Stimulated activated CD8-positive, alpha-beta memory T cell treated with anti-CD3 and anti-CD28 coated beads, Interleukin-12 subunit alpha, Interleukin-12 subunit beta, amount 100 ng/mL, for 1 hour (primary cell): ENCODE measurements at places on chromosomes 16 and 17.

DNA sequence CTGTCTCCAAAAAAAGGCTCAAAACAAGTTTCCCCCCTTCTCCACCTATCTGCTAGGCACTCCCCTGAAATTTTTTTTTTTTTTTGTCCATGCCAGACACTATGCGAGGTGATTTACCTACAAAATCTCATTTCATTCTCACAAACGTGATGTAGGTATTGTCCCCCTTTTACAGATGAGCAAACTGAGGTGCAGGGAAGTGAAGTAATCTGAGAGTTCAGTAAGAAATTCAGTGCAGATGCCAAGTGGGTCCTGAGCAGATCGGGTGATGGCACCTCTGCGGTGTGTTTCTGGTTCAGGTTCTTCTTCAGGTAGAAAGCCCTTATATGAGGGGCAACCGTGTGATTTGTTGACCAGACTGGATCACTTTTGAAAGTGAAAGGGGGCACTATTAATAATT is 9.7 kb downstream of the TBKBP1 start:
- DNase-seq = no peak

DNA sequence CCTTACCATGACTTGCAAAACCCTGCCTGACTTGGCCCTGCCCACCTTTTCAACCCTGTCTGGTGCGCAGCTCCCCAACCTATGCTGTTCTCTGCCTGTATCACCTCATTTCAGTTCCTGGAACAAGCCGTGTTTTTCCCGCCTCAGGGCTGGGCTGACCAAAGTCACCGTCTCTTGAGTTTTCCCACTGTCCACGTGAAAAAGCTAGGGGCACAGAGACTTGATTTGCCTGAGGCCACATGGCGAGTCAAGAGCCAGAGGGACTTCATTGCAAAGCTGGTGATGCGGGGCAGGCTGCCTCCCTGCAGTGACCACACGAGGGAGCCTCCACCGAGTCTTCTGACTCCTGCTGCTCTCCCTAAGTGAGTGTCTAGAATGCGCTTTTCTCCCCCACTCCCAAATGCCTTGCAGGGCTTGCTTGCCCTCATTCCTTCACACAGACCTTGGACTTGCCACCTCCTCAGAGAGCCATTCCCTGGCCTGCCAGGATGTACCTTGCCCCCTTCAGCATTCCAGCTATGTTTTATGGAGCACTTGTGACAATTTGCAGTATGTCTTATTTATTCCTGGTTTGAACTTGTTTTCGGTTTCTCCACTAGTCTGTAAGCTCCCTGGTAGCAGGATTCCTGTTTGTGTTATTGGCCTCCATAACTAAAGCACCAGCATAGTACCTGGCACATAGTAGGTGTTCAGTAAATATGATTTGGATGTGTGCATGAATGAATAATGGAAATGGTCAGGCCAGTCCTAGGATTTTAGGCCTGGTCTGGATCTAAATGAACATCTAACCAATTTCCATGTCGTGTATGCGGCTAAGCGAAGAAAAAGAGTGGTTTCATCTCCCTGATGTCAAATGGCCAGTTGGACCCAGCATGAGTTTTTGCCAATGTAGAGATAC is 252.3 kb downstream of the SNX29 start:
- no peak for DNase-seq

GRCh38 chr16:65624229-65624628 is 502.4 kb upstream of the CDH11 start:
- DNase-seq = no peak

GRCh38 chr16:5072334-5073278 is 963 bp downstream of the ALG1 start:
- DNase-seq = no peak

GRCh38 chr16:5693426-5693825 is 595.8 kb upstream of the EEF2KMT start:
- DNase-seq = no peak

DNA sequence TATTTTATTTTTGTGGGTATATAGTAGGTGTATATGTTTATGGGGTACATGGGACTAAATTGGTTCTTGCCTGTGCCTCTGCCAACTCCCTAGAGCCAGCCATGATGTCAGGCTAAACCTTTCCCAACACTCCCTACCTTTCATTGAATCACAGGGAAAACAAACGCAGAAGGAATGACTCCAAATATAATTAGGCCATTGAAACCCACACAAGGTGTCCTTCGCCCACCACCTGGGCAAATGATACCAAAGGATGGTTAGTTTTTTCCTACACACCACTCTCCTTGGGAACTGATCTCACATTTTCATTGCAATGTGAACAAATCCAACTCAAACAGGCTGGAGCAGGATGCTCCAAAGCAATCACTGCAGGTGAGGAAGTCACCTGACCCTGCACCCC is 27.5 kb downstream of the WSB1 start:
- DNase-seq = no peak

DNA sequence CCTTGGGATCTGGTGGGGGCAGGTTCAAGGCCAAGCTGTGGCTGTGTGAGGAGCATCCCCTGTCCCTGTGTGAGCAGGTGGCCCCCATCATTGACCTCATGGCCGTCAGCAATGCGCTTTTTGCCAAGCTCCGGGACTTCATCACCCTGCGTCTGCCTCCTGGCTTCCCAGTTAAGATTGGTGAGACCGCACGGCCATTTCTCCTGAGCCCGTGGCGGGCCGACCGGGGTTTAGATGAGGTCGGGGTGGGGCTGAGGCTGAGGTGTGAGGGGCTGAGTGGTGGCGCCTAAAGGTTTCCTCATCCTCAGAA is 10.7 kb downstream of the CORO6 start:
- no peak for DNase-seq
